ENCODE measurements at places on chromosomes 1 and 21.

DNA sequence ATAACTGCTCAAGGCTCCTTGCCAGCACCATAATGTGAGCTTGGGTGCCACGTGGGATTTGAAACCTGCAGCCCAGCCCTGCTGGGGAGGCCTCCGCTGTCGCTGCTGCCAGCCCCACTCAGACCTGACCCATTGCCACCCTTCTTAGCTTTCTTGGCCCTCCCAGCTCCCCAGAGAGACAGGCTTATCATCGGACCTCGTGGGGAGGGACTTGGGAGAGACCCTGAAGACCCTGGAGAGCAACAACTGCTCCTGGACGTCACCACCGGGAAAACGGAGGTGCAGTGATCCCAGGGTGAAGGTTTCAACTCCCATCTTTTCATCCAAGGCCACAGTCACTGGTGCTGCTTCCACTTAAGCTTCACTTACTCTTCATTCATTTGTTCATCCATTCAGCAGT, 596.1 kb downstream of the PTPRU start:
- DNase-seq = no peak

DNA sequence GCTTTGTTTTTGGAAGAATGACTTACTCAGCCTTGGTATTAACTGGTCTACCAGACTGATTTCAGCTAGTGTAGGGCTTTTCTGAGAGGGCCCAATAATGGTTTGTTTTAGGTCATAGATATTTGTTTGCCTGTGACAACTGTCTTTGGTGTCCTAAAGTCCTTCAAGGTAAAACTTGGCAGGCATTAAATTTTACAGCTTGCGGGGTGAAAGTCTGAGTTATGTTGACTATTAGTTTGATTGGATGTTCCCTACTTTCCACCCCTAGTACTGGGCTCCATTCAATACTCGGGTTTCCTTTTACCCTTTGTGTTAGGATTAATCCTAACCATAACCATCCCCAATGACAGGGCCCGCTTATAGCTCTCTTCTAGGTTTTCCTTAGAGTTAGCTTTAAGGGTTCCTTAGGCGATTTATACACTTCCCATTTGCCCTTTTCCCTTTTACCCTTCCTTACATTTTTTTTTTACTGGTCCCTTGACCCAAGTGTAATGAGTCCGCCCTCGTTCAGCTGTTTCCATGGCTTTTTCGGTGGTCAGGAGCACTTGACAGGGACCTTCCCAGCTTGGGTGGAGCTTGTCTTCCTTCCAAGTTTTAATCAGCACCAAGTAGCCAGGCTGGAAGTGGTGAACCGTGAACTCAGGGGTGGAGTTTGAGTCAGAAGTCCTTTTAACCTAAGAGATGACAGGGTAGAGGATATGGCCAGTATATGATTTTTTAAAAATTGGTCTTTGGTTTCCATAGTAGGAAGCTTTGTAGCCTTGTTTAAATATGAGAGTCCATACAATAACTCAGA, 28.5 kb upstream of the LCE5A start:
- no peak for DNase-seq

DNA sequence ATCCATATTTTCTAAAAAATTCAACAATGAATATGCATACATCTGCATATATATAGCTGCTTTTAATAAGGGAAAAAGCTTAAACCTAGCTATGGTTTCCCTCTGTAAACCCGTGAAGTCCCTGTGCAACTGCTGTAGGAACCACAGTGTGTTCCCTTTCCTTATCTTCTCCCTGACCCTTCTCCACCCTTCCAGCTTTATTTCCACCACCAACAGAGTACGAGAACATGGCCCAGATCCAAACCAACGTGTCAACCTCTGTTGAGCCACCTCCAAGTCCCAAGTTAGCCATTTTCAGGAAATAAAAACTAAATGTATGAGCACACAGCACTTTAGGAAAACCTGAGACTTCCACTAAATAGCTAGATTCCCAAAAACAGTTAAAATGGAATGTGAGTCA, 20.3 kb downstream of the SUSD4 start:
- no peak for DNase-seq

DNA sequence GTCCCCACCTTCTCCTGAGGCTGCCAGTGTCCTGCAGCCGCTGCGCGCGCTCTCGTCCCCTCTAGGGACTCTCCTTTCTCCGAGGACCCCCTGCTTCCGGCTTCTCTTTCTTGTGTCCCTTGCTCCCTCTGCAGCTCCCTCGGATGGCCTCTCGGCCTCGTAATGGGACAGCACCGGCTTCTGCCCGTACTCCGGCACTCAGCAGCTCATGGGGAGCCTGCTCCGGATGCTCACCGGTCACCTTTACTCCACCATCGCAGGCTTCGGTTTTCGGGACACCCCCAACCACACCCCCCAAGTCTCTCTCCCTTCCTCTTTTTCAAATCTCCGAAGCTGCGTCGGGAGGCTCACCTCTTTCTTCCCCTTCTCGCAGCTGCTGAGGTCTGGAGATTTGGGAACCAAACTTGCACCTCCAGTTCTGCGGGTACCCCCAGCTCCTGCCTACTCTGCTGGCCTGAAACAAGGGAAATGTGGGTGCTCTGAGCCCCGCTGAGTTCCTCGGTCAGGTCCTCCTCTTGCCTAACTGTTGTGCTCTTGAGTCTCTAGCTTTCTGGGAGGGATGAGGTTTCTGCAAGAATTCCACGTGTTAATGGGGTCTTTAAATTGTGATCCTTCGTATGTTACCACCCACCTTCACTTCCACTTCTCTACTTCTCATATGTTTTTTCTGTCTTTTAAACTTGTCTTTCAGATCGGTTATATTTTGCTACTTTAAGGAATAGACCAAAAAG, 930 bp downstream of the CDC14A start:
- DNase-seq = no peak

DNA sequence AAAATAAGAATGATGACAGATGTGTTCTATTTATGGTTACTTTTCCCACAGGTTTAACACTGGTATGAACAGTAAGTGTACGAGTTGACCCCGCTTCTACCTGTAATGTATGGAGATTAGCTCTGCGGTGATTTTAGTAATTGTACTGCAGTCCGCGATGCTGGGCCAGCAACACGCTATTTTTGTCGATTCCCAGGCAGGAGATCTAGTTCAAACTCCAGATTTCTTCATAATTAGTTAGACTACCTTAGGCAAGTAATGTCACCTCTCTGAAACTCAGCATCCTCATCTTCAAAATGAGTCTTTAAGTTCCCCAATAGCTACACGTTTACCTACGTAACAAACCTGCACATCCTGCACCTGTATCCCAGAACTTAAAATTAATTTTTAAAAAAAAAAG, 21.5 kb downstream of the TP53BP2 start:
- DNase-seq = no peak

DNA sequence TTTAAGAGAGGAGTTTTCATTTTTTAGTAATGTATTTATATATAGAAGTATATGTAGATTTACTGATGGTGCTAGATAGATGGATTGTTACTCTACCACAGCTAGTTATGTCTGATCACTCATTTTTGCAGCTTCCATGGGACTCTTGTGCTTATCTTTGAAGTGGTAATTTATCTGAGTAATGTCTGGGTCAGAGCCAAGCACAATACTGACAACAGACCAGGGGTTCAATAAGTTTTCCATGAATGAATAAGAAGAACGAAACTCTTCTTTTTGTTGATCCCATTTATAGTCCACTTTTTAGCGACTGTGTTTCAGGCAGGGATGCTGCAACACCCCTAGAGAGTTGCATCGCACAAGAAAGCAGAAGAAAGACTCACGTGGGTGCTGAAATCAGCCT, 935.2 kb downstream of the PLA2G4A start:
- DNase-seq = no peak

DNA sequence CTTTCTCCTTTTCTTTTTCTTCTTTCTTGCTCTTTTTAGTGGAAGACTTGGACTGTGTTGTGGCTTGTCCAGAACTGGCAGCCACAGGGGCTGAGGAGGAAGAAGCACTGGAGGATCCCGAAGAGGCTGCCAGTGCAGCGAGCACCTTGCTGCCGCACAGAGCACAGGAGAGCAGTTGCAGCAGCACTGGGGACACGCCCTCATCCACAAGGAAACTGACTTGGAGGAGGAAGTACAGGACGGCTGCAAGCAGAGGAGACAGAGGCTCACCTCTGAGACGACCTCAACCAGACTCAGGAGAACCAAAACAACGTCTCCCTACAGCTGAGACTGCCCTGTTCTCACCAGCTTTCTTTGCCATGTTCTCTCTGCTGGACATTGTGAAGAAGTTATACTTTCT, 88.9 kb downstream of the UBR4 start:
- no peak for DNase-seq

- no peak for DNase-seq
Measured at GRCh38 chr1:59819566-59820438, 5.1 kb downstream of the HOOK1 start.

GRCh38 chr1:62301726-62302390, 17.4 kb downstream of the KANK4 start:
- DNase-seq = no peak

- DNase-seq = no peak
Measured at GRCh38 chr21:44944596-44944995, 4.8 kb downstream of the SLX9 start.

GRCh38 chr1:204313675-204314074, 46.1 kb downstream of the PLEKHA6 start:
- no peak for DNase-seq

DNA sequence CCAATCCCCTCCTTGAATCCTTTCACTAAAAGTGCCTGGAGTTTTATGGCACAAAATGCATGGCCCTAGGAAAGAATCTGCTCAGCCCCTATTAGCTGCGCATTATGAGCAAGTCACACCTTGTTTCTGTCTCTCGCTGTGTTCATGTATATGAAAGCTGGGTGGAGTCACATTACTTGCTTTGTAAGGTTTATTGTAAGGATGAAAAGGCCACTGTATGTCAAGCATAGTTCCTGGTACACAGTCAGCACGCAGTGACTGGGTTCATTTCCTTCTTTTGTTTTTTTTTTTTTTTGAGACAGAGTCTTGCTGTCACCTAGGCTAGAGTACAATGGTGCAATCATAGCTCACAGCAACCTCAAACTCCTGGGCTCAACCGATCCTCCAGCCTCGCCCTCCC, 6.7 kb upstream of the SLC9A1 start:
- DNase-seq = no peak

- DNase-seq = no peak
Measured at GRCh38 chr1:107379826-107380225, 239.0 kb downstream of the NTNG1 start.

DNA sequence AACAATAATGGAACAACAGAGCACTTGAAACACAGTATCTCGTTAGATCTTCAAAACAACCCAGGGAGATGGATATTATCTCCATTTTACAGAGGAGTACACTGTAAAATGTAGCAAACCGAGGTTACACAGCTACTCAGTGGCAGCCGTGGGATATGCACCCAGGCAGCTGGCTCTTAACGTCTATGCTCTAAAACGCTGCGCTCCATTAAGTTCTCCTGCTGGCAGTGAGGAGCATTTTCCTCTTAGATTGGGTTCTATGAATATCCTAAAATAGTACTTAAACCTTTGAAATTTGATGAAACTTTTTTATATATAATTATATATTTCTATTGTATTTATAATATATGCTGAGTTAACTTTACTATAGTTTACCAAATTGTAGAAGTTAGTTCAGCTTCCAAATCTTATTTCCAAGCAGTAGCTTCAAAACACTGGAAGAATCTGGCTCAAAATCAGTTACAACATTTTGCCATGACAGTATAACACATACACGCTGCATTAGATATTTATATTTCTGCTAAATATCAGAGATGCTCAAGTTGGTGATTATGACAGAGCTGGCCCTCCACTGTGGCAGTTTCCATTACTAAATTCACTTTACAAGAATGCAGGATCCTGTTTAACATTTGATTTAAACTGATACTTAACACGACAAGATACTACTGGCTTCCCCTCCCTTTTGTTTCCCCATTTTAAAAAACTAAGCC, 49.5 kb downstream of the TGFBR3 start:
- DNase-seq = no peak

GRCh38 chr1:109269981-109270622, 12.8 kb downstream of the PSRC1 start:
- no peak for DNase-seq

DNA sequence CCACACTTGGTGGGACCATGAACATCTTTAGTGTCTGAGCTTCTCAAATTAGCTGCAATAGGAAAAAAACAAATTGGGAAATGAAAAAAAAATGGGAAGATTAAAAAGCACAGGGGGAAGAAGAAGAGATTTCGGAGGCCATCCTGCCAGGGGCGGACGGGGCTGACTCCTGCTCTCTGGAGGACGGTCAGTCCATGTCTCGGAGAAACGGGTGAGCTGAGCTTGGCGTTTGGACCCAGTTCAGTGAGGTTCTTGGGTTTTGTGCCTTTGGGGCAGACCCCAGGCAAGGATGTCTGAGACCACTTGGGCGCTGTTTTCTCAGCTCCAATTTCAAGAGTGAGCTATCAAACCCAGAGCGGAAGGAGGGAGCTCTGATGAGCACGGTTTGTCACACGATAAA, 123.9 kb downstream of the PRDM2 start:
- no peak for DNase-seq

- DNase-seq = no peak
Measured at GRCh38 chr1:101161619-101162018, 75.2 kb upstream of the S1PR1 start.

- no peak for DNase-seq
Measured at GRCh38 chr1:82919837-82920236, 1079.1 kb downstream of the TTLL7 start.

DNA sequence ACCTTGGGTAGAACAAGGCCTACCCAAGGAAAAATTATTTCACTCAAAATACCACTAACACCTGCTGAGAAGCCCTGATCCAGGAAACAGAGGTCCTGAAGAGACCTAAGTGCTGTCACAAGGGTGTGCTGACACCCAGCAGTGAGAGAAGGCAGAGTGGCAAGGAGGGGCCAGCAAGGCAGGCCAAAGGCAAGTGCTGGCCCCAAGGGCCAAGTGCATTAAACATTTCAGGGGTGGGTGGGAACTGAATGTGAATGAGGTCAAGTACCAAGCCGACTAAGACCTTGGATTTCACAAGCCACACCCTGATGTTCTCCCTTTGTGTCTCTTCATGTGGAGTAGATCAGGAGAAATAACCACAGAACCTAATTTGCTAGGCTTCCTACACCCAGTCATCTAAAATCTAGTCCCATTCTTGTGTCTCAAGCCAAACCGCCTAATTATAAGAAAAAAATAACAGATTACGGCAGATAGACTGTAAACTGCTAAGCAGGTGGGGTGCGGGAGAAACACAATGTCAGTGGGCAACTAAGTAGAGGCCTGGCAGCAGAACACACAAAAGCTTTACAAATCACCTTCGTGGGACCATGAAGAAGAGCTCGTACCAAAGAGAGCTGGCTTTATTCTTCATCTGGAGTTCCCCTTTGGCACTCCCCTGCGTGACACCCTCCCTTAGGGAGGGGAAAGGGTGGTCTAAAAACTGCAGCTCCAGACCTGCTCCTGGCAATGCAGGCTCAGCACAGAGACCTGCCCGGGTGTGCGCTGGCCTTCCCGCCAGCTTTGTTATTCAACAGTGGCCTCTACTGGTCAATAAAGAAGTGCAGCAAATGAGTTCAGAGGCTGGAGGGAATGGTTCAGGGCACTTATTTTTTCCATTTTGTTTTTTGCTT, 8.7 kb downstream of the UBE2G2 start:
- DNase-seq = peak; percentile 51
